Stimulated activated CD4-positive, alpha-beta T cell treated with anti-CD3 and anti-CD28 coated beads, Interleukin-1b, Interleukin-23, amount 100 ng/mL, for 24 hours (primary cell): ENCODE measurements at places on chromosomes 11 and 22.

DNA sequence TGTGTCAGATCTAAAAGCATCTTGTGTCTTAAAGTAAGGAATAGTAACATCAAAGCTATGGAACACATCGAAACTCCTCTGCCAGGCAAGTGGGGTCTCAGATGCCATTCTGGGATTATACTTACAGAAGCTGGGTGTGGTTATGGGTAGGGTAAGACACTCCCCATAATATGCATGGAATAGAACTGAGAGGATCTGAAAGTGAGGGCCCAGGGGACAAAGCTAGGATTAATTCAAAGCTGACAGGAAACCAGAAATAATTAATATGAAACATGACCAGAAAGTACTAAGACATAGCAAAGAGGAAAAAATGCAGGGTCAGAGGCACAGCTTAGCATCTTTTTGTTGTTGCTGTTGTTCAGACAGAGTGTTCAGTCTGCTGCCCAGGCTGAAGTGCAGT, 40.2 kb upstream of the EED start:
- no peak for DNase-seq

DNA sequence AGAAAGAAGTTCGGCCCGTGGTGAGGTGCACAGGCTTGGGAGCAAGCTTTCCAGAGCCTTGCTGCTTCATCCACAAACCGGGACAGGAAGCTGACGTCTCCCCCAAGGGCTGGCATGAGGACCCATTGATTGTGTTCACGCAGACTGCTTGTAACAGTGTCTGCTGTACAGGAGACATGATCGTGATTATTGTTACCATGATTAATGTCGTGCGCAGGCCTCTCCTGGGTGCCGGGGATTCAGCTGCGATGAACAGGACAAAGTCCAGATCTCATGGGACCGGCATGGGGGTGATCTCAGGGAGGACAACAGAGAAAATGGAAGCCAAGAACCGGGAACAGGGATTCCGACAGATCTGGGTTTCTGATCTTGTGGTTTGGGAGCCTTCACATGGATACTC, 219.9 kb downstream of the BRD1 start:
- DNase-seq = no peak

DNA sequence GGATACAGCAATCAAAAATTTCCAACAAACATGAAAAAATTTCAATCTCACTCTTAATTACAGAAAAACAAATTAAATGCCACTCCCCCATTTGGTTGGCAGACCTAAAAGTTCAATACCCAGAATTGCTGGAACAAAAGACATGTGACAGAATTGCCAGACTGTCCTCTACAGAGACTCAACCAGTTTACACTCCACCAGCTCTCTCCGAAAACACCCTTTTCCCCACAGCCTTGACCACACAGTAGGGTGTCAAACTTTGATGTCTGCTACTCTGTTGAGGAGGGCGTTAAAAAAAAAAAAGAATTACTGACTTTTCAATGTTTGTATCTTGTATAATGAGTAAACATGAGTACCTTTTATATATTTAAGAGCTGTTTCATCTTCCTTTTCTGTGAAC, 44.7 kb upstream of the YPEL1 start:
- no peak for DNase-seq

DNA sequence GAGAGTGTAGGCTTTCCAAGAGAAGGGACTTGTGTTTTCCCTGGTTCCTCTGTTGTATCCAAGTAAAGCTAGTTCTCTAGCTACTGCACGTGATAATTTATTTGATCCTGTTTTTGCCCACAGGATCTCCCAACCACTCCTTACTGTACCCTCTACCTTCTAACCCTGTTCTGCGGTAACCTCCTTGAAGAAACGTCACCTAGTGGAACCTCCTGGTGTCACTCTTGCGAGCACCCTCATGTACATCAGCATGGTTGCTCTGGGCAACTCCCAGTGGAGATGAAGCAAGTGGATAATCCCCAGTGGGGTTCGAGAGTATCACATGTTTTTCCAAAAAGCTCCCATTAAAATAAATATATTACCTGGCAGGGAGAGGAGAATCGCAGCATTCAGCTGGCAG, 108.9 kb upstream of the CLMP start:
- no peak for DNase-seq

DNA sequence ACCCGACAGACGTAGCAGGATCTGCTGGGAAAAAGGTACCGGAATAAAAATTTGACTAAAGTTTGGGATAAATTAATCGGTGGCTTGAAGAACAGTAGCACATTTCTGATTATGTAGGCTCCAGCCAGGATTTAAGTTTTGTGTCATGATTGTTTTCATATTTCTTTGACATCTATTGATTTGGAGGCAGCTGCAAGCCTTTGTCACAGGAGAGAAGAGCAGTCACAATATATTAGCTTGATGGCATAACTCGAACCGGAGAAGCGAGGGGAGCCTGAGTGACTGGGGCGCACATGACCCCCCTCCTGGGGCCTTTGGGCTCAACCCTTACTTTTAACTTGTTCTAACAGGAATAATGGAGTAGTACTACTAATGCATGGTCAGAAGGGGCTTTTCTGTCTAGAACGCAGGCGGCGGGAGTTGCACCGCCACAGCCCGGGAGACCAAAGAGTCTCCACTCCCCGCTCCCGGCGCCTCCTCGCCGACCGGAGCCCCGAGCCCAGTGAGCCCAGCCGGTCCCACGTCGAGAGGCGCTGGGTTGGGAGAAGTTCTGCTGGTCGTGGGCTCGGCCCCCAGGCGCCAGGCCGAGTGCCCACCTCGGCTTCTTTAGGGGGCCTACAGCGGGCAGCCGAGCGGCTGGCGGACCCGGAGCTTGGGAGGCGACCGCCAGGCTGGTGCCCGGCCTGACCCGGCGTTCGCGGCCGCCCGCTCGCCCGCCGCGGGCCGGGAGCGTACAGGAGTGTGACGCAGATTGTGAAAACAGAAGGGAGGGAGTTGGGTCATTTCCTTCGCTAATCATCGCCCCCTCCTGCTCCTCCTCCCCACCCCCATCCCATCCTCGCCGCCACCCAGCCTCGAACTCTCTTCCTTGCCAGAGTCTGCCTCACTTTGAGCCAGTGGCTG, 15.7 kb upstream of the PAX6 start:
- DNase-seq = no peak

DNA sequence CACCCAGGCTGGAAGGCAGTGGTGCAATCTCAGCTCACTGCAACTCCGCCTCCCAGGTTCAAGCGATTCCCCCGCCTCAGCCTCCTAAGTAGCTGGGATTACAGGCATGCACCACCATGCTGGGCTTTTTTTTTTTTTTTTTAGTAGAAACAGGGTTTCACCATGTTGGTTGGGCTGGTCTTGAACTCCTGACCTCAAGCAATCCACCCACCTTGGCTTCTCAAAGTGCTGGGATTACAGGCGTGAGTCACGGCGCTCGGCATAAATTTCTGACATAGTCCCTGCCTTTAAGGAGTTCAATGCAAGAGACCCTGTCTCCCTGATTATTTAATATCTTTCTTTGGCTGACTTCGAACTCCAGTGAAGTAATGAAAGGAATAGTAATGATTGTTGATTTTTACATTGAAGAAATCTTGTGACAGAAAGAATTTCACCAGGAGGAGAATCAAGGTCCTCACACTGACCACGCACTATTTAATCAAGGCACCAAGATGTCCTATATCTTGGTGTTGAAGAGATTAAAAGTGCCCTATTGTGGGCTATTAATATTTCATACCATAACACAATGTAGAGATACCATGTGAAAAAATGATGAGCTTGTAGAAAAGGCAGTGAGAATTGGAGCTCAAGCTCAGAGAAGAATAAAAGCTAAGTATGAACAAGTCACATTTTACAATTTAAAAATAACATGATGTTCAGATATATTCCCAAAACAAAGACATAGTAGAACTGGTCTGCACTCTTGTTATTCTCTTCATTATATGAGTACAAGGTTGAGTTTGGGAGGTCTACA, 71.6 kb upstream of the BLID start:
- no peak for DNase-seq

- DNase-seq = no peak
Observed at GRCh38 chr22:45997077-45997776, 20.3 kb upstream of the WNT7B start.

GRCh38 chr11:27064086-27064485, 23.5 kb downstream of the BBOX1 start:
- no peak for DNase-seq

DNA sequence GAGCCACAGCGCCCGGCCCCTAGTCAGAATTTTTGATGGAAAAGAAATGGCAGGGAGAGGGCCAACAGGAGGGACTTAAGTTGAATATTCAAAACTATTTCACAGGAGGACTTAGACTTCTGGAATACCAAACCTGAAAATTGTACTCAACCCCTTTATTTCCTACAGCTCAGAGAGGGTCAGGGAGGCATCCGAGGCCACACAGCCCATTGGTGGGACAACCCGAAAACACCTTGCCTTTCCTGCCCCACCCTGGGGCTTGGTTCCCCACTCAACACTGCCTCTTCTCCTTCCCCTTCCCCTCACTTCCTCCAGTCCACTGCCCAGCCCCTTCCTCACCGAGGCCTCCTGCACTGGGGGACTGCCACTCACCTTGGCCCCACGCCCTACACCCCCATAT, 1.4 kb downstream of the NAALADL1 start:
- DNase-seq = no peak

DNA sequence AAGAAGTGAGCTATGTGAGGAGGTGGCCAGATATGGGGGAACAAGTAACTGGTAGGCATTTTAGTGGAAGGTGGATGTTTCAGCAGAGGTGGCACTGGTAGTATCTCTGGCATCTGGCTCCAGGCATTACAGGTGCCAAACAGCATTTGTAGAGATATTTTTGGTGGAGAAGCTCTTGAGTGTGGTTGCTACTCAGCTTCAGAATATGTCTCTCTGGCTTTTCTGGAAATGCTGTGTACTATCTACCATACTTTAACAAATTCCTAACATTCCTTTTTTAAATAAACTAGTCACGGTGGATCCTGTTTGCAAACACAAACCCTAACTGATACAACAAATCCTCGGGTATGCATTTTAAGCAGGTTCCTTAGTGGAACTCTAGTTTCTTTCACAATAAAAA, 128.0 kb downstream of the BARX2 start:
- no peak for DNase-seq

DNA sequence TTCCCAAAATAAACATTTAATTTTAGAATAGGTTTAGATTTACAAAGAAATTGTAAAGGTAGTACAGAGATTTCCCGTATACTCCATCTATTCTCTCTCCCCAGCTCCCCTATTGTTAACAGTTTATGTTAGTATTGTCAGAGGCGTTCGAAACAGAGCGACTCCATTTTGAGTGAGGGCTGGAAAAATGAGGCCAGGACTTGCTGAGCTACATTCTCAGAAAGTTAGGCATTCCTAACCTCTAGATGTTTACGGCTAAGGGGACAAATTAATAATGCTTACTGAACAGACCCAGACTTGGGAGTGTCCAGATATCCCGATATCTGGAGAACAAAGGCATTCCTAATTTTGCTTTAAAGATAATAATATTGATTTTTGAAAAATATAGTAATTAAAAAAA, 12.4 kb upstream of the NUP160 start:
- no peak for DNase-seq

DNA sequence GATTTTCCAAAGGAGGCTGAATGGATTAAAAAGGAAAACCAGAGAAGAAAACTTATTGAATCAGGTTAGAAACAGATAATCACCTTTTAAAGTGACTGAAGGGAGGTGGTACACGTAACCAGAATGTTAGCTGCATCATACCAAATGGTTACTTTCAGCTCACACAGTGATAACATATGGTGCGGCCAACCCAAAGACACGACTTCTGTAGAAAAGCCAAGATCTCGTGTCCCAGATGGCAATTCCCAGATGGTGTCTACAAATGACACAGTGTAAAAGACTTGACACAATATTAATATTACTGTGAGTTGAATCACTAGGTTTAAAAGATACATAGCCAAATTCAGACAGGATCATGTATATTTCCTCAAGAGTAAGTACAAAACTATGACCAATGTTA, 5.2 kb downstream of the PPP2R1B start:
- no peak for DNase-seq

GRCh38 chr22:47225931-47226633, 463.6 kb downstream of the TBC1D22A start:
- DNase-seq = no peak

- DNase-seq = no peak
Observed at GRCh38 chr11:118211006-118211405, 13.8 kb downstream of the JAML start.

- peak; percentile 54 for DNase-seq
Observed at GRCh38 chr22:38353142-38353629, 36.0 kb upstream of the CSNK1E start.

- no peak for DNase-seq
Observed at GRCh38 chr11:45739866-45740265, 65.1 kb upstream of the SLC35C1 start.

DNA sequence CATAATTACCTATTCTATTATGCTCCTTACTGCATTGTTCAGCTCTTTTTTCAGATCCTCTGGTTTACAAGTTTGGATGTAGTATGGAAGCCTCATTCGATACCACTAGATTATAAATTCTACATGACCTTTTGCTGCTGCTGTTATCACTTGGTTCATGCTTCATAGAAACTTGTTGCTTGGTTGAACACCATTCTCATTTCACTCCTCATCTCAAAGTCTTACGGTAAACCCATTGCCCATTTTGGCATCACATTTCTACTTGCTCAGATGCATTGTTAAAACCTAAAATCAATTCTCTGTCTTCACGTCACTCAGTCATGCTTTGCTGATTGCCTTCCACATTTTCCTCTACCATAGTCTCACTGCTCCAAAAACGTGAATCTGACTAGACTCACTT, 155.5 kb upstream of the DDI1 start:
- DNase-seq = no peak

DNA sequence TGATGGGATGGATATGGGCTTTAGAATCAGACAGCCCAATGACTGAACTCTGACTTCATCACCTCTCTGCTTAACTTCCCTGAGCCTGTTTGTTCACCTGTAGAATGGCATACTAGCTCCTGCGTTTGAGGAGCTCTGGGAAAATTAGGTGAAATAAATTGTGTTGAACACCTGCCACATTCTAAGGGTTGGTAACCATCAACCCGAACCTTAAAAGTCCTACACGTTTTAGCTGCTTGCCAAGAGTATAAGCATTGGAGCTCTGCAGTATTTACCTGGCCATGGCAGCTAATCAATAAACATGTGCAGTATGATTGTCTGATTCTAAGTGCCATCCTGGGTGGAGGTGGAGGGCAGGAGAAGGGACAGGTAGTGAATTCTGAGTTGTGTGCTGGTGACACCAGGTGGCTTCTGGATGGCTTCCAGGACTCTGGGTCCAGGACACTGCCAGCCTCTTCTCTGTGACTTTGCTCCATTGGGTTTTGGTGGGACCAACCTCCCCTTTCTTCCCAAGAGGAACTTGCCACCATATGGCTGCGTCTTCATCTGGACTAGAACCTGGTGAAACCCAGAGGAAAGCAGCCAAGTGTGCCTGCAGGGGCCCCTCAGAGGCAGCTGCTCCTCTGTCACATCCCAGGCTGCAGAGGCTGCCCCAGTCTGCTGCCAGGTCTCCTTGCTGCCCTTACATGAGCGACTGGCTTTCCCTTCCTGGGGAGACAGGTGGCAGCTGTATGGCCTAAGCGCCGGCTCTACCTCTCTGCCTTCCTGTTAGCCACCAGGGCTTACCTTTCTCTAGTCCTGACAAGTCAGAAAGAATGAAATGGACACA, 85.6 kb downstream of the CACNG2 start:
- no peak for DNase-seq
